ENCODE measurements at places on chromosomes 5 and 9.

DNA sequence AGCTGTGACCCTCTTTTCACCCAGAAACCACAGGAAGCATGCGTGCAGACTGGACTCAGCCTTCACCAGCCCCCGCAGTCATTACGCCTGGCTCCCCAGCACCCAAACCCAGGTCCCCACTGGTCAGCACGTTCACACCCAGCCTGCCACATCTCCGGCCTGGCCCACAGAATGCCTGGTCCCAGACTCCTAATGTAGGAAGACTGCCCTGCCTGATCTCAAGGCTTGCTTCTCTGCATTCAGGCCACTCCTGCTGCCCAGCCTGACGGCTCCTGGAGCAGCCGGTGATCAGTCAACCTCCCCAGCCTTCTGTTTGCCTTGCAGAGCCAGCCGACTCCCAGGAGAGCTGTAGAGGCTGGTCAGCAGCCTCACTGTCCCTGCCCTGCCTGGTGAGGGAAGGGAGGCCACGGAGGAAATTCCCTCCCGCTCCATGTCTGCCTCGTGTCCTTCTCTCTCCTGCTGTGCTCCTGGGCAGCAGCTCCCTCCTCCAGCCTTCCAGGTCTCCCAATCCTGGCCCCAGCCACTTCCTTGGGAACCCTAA is 25.4 kb downstream of the ADAMTS2 start:
- DNase-seq: no peak

DNA sequence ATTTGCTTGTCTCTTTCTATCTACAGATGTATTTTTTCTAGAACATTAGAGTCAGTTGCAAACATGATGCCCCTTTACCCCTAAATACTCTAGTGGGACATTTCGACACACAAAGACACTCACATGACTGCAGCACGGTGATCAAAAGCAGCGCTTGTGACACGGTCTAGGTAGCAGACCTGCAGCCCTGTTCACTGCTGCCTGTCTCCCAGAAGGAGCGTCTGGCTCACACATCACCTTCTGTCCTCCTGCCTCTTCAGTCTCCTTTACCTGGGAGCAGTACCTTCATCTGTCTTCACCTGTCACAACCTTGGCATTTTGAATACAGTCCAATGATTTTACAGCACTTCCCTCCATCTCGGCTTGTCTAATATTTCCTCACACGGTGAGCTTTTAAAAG is 51.9 kb upstream of the SH3PXD2B start:
- DNase-seq: no peak

DNA sequence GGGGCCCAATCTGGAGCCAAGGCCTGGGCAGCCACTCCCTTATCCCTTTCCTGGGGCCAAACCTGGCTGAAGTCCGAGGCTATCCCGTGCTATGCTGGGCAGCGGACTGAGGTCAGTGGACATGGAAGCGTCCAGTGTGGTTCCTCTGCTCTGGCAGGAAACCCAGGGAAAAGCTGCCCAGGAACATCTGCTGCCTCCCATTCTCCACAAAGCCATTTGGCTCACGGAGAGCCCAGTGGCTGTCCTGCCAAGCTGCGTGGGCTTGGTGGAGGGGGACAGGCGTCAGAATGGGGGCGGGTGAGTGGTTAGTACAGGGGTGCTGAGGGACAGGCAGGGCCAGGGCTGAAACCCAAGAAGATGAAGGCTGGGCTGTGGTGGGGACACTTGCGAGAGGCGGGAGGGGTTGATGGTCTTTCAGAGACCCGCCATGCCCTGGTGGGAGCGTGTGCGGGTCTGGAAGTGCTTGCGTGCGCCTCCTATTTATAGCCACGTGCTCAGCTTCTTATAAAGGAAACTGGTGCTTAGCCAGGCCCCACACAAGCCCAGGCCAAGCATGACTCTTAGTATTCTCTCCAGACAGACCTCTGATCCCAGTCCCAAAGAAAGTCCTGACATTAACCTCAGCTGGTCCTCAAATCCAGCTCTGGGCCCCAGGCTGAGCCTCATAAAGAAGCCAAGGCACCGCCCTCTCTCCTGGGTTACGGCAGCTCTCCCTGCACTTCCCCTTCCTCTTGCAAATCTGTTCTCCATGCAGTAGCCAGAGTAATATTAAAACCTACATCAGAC is 9.4 kb upstream of the SLC6A7 start:
- no peak for DNase-seq

GRCh38 chr9:126156898-126157297 is 169.7 kb upstream of the MVB12B start:
- no peak for DNase-seq

- no peak for DNase-seq
Observed at GRCh38 chr9:126630458-126631237, 16.9 kb downstream of the LMX1B start.

DNA sequence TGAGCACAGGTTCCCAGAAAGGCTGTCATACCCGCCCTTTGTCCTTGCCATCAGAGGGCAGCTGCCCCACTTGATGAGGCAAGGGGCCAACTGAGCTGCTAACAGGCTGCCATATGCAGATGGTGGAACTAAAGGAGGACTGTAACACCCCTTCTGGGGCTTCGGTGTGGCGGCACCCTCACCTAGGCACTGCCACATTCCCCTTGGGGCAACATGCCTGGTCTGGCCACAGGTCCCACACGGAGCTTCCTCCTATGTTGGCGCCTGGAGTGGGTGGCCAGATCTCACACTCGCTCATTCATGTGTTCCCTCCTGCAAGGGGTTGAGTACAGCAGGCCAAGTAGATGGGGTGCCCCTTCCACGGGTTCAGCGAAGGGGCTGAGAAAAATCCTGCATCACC is 777.4 kb upstream of the CHD1 start:
- DNase-seq: no peak

GRCh38 chr5:95779611-95780010 is 42.9 kb downstream of the GLRX start:
- no peak for DNase-seq

GRCh38 chr5:172111852-172112225 is 76.2 kb downstream of the STK10 start:
- DNase-seq: peak; percentile 39

- DNase-seq: no peak
Observed at GRCh38 chr9:133180953-133181352, 17.2 kb upstream of the GBGT1 start.

DNA sequence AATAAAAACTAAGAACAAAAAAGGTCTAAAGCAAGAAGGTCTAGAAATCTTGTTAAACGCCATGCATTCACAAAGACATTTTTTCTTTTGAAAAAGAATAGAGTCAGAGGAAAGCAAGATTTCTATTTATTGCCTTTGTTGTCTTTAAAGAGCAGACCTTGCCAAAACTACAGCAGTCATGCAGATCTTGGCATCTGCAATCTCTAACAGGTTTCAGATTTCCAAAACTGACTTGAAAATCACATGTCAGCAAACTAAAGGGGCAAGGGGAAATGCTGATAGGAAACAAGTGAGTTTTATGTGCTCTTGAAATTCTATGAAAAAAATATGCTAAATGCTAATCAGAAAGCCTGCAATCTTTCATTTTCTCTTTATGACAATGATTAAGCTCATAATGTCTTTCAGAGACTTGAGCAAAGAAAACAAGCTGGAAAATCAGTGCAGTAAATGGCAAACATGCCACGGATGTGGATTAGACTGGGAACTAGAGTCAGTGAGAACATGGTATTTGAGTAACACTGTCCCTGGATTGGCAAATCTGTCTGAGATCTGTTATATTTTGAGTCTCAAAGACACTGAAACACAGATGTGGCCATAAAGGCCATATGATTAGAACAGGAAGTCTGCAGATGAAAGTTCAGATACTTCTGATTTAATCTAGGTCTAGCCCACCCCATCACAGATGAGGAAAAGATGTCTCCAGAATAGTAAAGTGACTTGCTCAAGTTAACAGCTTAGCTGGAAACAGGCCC is 361.4 kb upstream of the RPS23 start:
- no peak for DNase-seq

GRCh38 chr9:123048748-123049147 is 15.3 kb downstream of the GPR21 start:
- DNase-seq: peak; percentile 35

DNA sequence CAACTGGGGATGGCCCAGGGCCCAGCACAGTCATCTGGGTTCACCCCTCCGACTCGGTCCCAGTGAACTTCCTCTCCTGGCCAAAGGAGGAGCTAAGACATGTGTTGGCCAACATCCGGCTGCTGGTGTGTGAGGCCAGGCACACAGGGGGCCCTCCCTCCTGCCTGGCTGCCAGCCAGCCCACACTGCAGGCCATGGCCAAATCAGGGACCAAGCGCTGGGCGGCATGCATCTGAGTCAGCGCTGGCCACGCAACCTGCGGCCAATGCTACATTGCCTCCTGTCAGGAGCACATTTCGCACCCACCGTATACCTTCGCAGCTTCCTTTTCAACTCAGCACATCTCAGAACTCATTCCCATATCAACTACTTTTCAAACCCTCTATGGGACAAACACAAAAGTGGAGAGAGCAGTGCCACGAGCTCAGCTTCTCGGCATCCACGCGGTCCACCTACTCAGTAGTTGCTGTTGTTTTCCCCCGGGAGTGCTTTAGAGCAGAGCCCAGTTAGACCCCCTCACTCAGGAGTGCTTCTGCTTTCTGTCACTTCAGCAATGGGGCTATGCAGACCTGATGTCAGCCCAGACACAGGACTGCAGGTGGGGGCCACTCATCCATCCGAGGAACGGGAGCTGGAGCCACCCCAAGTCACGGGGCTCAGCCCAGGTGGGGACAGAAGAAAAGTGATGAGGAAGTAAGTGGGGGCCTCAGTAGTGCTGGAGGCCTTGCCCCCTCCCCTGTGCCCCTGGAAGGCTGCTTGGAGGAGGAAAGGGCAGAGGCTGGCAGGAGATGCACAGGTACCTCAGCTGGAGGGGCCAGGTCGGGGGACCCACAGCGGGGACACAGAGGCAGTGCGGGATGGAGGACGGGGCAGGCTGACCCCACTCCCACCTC is 13.9 kb downstream of the NINJ1 start:
- DNase-seq: no peak

GRCh38 chr5:78328585-78329173 is 31.7 kb upstream of the SCAMP1 start:
- peak; percentile 30 for DNase-seq

GRCh38 chr9:70639853-70640814 is 225.7 kb upstream of the KLF9 start:
- DNase-seq: peak; percentile 18

DNA sequence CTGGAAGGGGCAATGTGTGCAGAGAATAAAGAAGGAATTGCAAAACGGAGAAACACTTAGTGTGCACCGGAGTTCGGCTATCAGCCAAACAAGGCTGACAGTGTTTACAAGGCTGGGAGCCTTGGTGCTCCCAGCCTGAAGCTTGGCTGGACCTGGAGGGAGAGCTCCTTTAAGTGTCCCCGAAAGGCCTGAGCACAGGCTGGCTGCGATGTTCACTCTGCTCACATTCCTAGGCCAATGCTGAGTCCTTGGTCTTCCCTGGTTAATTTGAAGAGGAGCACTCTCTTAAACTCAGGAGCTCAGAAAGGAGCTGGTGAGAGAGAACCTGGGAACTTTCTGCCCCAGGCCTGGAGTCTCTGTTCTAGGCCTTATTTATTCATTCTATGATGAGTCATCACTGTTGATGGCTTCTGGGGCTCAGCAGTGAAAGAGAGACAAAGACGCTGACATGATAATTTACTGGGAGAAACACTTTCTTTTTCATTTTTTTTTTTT is 88.6 kb upstream of the MYO10 start:
- DNase-seq: no peak

- DNase-seq: no peak
Observed at GRCh38 chr5:123626051-123626450, 114.1 kb downstream of the CSNK1G3 start.

DNA sequence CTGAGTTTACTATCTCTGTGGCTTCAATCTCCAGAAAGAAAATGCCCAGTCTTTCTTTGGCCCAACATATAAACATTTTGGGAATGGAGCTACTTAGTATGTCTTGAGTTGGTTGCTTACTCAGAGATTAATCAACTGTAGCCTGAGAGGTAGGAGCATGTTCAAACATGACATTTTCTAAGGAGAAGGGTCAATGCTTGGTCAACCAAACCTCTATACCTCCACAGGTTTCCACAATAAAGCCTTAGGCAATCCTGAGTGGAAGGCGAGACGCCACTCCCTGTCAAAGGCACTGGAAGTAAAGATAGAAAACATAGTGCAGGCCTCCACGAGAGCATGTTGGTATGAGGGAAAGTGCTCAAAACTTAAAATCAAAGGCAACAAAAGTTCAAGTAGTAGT is 411.4 kb downstream of the KCTD16 start:
- DNase-seq: no peak

- no peak for DNase-seq
Observed at GRCh38 chr5:547086-547924, 23.1 kb upstream of the SLC9A3 start.

- DNase-seq: no peak
Observed at GRCh38 chr5:136482206-136482605, 116.9 kb upstream of the TRPC7 start.

GRCh38 chr5:172820046-172820767 is 13.8 kb upstream of the ERGIC1 start:
- DNase-seq: no peak

GRCh38 chr5:3214396-3214795 is 381.2 kb upstream of the IRX1 start:
- no peak for DNase-seq

- DNase-seq: no peak
Observed at GRCh38 chr5:35031276-35031675, 16.5 kb downstream of the AGXT2 start.

GRCh38 chr5:2697446-2698200 is 53.9 kb downstream of the IRX2 start:
- no peak for DNase-seq

- DNase-seq: peak; percentile 18
Observed at GRCh38 chr9:37747271-37747753, 6.3 kb upstream of the TRMT10B start.

DNA sequence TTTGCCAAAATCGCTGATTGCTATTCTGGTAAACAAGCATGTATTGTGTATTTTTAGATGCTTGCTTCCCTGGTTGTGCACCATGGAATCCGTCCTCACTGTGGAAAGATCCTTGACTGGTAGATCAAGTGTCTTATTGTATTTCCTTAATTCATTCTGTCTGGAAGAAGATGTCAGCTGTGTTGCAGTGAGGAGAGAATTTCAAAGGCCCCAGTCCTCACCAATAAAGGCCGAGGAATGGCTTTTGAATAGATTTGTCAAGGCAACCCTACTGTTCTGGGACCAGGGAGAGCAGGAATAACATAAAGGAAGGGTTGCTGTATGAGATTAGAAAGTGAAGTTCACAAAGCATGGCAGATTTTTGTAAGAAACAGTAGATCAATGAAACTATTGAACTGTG is 36.2 kb upstream of the POU5F2 start:
- no peak for DNase-seq

GRCh38 chr9:129141066-129142041 is 30.1 kb downstream of the PTPA start:
- DNase-seq: no peak

- DNase-seq: no peak
Observed at GRCh38 chr9:133993635-133994253, 1.6 kb upstream of the VAV2 start.

DNA sequence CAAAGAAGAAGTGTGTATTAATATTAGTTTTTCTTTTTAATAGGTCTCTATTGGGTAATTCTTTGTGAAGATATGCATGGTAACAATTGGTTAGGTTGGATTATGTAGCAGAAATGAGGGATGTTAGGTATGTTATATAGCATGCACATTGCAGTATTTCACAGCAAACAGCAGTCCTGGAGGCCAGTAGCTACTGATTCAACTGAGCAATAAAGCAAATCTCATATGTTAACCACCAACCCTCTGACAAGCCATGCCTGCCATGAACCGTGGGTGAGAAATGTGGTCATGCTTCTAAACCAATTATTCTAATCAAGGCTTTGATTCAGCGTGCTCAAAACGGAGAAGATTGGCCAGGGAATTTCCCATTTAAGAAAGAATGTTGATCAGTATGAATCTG is 313.0 kb upstream of the CDH6 start:
- no peak for DNase-seq

- DNase-seq: no peak
Observed at GRCh38 chr5:142368529-142368928, 43.7 kb upstream of the SPRY4 start.

Data from SK-N-MC (cell line).